ENCODE measurements at places on chromosomes 3 and 15. TPM values are rescaled to one million over a fixed set of nuclear protein-coding genes. Genes with fewer than 3 reads are reported as not detected.

The NMNAT3 gene
- 0.93 TPM for total RNA-seq

The SPTBN5 gene
- 2.5 TPM for total RNA-seq

The CLEC3B gene
- not detected for total RNA-seq

The SPINT1 gene
- 16.4 TPM for total RNA-seq

The AP3B2 gene
- total RNA-seq = 2.0 TPM

The LDHAL6B gene
- total RNA-seq = not detected

The RAB6B gene
- total RNA-seq = 2.7 TPM

The MYO9A gene
- 25.6 TPM for total RNA-seq

The ZNF620 gene
- 2.6 TPM for total RNA-seq

The CFAP92 gene
- total RNA-seq = under 0.01 TPM

The KY gene
- total RNA-seq = under 0.01 TPM

The FRMD5 gene
- 14.7 TPM for total RNA-seq

The XYLB gene
- total RNA-seq = 33.3 TPM

The SPATA12 gene
- total RNA-seq = not detected

The MITF gene
- 572 TPM for total RNA-seq

The IDH3A gene
- 52.0 TPM for total RNA-seq

The GREM1 gene
- 0.15 TPM for total RNA-seq

The OSTN gene
- not detected for total RNA-seq

The HIGD2B gene
- total RNA-seq = 0.67 TPM

The SAMD7 gene
- total RNA-seq = not detected

The ZBED2 gene
- under 0.01 TPM for total RNA-seq

The SLC49A4 gene
- 32.3 TPM for total RNA-seq

The ACAN gene
- under 0.01 TPM for total RNA-seq

The MED12L gene
- 0.73 TPM for total RNA-seq

The GABRR3 gene
- not detected for total RNA-seq

The RHCG gene
- 0.69 TPM for total RNA-seq

The ARL14 gene
- not detected for total RNA-seq

The KCNAB1 gene
- 1.0 TPM for total RNA-seq

The TAGLN3 gene
- not detected for total RNA-seq

The FURIN gene
- total RNA-seq = 77.9 TPM

The NBEAL2 gene
- 6.3 TPM for total RNA-seq

The HGD gene
- total RNA-seq = under 0.01 TPM

The FSIP1 gene
- 0.73 TPM for total RNA-seq

The FBXW12 gene
- total RNA-seq = not detected

The IL17RC gene
- total RNA-seq = 42.7 TPM

The COX17 gene
- total RNA-seq = 28.7 TPM

The CCDC9B gene
- 30.3 TPM for total RNA-seq

The TMC3 gene
- total RNA-seq = not detected

The ZNF80 gene
- total RNA-seq = not detected

The GCSAM gene
- not detected for total RNA-seq

The CHST13 gene
- total RNA-seq = not detected

The GOLGA6L7 gene
- not detected for total RNA-seq

The CACNA2D2 gene
- not detected for total RNA-seq

The HHATL gene
- not detected for total RNA-seq

The SATB1 gene
- total RNA-seq = 4.0 TPM

The XCR1 gene
- not detected for total RNA-seq

The EPHA3 gene
- under 0.01 TPM for total RNA-seq
